ENCODE measurements at places on chromosomes 3 and 15.

DNA sequence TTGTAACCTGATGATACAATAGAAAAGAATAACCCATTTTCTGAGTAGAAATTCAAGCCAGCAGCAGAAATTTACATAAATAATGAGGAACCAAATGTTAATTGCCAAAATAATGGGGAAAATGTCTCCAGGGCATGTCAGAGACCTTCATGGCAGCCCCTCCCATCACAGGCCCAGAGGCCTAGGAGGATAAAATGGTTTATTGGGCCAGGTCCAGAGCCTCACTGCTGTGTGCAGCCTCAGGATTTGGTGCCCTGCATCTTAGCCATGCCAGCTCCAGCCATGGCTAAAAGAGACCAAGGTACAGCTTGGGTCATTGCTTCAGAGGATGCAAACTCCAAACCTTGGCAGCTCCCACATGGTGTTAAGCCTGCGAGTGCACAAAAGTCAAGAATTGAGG, 352.1 kb upstream of the MEIS2 start:
- no peak for DNase-seq

DNA sequence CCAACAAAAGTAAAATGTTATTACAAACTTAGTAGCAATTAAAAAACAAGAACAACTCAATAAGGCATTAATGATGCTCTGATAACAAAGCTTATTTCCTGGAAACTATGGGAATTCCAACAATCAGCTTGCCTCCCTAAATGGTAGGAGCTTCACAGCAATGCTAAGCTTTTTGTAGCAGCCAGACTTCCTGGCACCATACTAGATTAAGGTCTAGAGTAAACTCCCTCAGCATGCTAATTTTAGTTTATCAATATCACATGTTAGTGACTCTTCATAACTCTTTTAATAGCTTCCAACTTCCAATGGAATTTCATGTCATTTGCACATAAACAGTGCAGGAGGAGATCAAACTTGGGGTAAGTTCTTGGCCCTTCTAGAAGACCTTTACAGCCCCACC, 782.0 kb downstream of the MCTP2 start:
- no peak for DNase-seq

- no peak for DNase-seq
Measured at GRCh38 chr3:16264174-16264707, 502 bp downstream of the DPH3 start.

DNA sequence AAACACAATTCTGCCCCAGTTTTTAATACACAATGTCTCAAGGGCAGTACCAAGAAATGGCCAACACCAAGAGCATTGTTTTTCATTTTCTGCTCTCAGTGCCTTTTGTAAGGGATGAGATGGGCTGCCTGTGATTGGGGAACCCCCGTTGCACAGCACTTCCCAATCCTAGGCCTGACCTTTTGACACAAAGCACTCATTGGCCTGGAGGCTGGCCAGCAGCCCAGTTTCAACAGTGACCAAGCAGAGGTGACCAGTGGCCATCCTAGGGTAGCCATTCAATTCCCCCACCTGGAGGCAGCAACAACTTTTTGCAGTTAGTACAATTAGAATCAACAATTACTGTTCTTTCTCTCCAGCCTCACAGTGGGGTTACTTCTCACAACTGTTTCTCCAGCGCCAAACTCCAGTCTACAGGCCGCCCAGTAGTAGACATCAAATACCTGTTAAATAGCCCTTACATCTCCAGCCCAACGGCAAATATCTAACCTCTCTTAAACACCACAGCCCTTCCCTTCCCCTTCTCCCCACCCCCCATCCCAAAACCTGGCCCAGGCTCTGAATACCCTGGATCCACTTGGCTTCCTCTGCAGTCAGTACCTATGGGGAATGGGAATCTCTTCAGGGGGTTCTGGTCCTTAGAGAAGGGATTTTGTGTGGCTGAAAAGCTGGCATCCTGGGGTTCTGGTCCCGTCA, 8.9 kb upstream of the LRRC2 start:
- DNase-seq: no peak

GRCh38 chr3:116253511-116253910, 191.8 kb downstream of the LSAMP start:
- no peak for DNase-seq

DNA sequence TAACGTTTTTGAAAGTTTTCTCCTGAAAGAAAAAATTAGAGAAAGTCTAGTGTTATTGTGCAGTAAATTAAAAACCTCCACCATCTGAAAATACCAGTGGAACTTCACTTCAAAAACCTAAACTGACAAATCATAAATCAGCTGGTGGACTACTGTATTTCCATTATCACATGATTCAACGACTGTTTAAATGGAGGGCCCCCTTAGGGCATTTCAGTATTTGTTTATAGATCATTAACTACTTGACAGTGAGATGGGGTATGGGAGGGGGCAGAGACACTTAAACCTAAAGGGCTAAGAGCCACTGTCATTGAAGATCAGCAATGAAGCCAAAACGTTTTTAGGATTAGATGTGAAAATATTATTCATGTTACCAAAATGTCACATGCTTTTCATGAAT, 8.8 kb upstream of the C15orf61 start:
- DNase-seq: no peak

GRCh38 chr15:59052915-59053407, 52.0 kb upstream of the CCNB2 start:
- DNase-seq: no peak

DNA sequence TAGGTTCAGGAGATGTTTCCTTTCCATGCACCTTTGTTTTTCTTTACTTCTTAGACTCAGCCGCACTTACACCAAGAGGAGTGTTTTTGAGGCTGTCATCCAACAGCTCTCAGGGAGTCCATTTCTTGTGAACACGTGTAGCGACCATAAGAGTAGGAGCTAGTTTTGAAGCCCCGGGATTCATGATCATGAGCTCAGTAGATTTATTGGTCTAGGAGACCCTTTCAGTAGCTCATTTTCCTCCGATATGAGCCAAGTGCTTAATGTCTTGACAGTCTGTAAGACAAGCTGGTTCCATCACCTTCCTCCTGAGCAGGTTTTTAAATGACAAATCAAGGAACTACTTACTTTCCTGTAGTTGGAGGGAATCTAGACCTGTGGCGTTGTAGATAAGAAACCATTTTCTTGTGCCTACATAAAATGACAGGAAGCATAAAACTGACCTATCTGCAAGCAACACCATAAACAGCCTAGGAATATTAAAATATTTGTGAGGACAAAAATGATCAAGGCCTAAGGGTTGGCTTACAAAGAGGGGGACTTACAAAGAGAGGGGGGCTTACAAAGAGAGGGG, 172.6 kb upstream of the BHLHE40 start:
- DNase-seq: no peak

- no peak for DNase-seq
Measured at GRCh38 chr3:124878561-124879336, 8.4 kb downstream of the ITGB5 start.

DNA sequence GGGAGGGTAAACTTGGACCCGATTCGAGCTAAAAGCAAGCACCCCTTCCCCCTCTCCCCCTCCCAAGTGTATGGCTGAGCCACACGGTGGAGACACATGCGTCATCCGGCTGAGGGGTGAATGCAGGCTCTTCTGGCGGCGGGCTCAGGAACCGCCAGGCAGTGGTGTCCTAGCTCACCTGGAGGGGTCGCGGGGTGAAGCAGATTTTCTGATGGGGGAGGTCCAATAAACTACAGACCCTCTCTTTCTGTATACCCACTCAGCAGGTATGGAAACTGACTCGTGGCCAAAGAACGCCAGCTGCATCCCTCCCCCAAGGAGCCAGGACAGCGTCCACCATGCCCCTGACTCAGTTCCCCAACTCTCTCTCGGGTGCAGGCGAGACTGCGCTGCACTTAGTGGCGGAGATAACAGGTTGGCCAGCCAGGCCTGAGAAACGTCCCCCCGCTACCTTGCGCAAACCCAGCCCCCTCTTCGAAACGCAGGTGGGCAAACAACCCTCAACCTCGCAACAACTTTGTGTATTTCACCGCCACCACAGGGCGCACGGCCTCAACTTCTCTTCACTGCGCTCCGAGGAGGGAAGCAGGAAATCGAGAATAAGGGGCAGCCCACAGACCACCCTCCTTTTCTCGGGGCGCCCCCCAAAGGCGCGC, 1.3 kb downstream of the MAGI1 start:
- DNase-seq: no peak

- DNase-seq: no peak
Measured at GRCh38 chr15:97082830-97083229, 752.3 kb downstream of the NR2F2 start.

GRCh38 chr3:152505926-152506325, 237.2 kb downstream of the MBNL1 start:
- DNase-seq: no peak

GRCh38 chr3:59968513-59969045, 918.8 kb upstream of the CFAP20DC start:
- no peak for DNase-seq

DNA sequence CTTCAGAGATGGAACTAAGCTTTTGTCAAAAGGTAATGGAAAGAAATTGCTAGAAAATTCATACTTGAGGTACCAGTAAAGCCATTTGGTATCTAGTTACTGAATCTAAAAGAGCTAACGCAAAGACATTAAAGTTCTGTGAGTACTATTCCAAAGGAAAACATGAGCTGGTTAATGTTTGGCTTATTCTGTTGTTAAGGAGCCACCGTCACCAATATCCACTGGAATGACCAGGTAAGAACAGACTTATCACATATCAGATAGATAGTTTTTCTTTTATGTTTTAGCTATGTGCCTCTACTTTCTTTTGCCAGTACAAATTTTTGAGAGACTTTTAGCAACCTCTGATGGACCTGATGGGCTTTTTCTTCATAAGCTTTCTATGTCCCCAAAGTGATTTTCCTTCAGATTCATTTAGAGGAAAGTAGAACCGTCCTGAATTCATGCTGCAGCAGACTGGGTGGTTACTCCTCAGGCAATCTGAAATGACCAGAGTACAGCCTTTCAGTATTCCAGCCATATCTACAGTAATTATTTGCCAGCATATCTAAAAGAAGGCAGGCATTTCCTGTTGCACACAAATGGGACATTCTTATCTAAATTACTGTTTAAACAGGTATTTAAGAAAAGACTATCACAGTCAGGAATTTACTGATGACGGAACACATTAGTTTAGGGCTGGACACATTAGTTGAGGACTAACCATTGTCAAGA, 274.1 kb downstream of the MECOM start:
- DNase-seq: no peak

- no peak for DNase-seq
Measured at GRCh38 chr15:100898152-100898490, 18.5 kb downstream of the ALDH1A3 start.

GRCh38 chr15:82640672-82641071, 6.5 kb downstream of the CPEB1 start:
- DNase-seq: no peak

- DNase-seq: no peak
Measured at GRCh38 chr3:133954717-133955360, 59.2 kb upstream of the RAB6B start.

GRCh38 chr3:128727996-128728395, 2.0 kb downstream of the RAB7A start:
- no peak for DNase-seq

DNA sequence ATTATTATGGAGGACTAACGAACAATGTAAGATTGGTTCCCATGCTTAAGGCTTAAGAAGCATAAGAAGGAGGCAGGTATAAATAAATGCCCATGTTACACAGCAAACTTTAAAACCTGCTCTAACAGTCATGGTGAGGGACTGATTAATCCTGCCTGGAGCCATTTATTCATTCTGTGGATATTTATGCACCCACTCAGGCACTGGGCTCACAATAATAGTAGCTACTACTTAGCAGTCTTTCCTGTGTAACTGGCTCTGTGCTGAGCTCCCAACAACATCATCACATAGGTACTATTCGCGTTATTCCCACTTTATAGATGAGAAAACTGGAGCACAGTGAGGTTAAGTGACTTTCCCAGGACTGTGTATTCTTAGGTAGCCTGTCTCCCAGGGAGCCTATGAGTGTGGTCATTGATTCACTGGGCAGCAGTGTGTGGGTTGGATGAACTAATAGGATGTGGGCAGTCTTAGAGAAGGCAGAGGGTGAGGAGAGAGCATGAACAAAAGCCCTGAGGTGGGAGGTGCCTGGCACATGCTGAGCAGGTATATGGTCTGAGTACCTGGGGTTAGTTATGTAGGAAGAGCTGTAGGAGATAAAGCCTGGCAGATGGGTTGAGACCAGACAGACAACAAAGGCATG, 44.1 kb upstream of the UMPS start:
- DNase-seq: no peak

- DNase-seq: no peak
Measured at GRCh38 chr3:147408188-147409100, 721 bp upstream of the ZIC1 start.

DNA sequence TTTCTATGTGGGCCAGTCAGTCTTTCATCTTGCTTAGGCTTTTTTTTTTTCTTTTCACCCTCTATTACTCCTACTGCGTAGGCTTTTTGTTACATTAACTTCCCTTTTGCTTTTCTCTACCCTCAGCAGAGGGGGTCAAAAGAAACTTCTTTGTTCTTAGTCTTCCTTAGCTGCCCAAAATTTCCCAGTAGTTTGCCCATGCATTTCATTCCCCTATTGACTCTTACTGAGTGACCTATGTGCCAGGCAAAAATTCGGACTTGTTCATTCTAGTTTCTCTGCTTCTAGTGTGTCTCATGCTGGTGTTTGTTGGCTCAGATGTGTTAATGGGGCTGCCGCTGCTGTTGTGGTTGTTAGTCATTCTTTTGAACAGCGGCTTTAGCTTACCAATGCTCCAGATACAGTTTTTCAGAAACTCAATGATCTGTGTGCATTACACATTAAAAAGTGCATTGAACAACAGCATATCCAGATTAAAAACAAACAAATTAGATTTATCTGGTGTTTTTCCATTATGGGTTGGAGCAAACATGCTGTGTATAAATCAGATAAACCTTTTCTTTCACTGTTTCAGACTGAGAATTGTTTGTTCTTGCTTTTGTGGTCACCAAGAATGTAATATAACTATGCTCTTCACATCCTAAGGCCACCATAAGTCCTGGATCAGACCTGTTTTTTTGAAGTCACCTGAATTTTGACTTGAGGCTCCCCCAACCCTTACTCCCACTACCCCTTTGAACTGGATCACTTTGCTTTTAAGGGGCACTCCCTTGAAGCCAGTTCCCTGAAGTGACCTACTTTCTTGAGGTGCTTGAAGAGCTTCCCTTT, 43.1 kb downstream of the PDE8A start:
- no peak for DNase-seq

GRCh38 chr3:66572938-66573710, 72.3 kb upstream of the LRIG1 start:
- no peak for DNase-seq

GRCh38 chr3:118348169-118348557, 686.5 kb downstream of the IGSF11 start:
- DNase-seq: no peak

DNA sequence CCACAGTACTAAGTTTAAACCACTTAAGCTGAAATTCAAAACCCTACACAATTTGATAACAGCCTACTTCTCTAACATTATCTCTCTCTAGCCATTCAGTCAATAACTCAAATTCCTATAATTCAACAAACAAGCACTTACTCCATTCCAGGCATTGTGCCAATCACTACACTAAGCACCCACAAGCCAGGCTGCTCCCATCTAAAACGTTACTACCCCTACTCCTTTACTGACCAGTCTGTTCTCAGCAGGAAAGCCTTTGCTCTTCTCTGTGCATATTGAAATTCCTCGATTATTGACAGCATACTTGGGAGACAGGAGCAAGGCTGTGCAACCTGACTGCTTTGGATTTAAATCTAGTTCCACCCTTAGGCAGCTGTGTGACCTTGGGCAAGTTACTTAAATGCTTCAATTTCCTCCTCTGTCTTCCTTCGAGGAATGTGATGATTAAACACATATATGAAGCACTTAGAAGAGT, 177.2 kb upstream of the THBS1 start:
- no peak for DNase-seq

- DNase-seq: no peak
Measured at GRCh38 chr15:27535445-27536129, 563.5 kb downstream of the OCA2 start.
